SJCRH30 (cell line): ENCODE measurements at places on chromosomes 2 and 18. TPM values are rescaled to one million over a fixed set of nuclear protein-coding genes. Genes with fewer than 3 reads are reported as not detected.

DNA sequence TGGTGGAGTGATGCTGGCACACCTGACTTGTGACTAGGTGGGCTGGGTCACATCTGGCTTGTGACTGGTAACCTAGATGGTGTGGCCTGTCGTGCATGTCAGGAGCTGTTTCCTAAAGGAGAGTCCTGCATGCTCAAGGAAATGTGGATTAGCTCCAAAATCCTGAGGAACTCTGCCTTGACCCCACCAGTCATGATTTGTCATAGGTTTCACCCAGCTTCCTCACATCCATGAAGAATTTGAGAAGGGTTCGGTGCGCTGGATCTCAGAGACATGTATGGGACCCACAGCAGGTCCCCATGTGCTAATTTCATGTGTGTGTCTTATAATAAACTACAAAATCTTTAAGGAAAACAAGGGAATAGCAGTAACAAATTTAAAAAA lies 107.2 kb downstream of the COL6A3 start:
- H3K4me1 ChIP-seq, result peaks cover 9% of the 10 kb centered on the region
- H3K27ac ChIP-seq, result no peak overlapping the region
- no peak overlapping the region for H3K4me3 ChIP-seq
- no peaks in the 10 kb centered on the region for H3K27me3 ChIP-seq

DNA sequence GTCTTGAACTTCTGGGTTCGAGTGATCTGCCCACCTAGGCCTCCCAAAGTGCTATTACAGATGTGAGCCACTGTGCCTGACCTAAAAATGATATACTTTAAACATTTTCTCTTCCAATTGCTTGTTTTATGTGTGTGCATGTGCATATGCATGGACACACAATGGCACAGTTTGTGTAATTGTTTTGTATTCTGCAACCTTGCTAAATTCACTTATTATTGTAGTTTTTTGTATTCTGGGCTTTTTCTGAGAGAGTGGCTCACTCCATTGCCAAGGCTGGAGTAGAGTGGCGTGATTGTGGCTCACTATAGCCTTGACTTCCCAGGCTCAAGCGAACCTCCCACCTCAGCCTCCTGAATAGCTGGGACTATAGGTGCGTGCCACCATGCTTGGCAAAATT lies 8.1 kb downstream of the HAT1 start:
- H3K27me3 ChIP-seq, result no peaks in the 10 kb centered on the region
- H3K36me3 ChIP-seq, result peaks cover 57% of the 10 kb centered on the region
- no peak for DNase-seq
- H3K27ac ChIP-seq, result no peak overlapping the region

The ERICH2 gene
- total RNA-seq, result 0.68 and 2.1 TPM in 2 replicates

DNA sequence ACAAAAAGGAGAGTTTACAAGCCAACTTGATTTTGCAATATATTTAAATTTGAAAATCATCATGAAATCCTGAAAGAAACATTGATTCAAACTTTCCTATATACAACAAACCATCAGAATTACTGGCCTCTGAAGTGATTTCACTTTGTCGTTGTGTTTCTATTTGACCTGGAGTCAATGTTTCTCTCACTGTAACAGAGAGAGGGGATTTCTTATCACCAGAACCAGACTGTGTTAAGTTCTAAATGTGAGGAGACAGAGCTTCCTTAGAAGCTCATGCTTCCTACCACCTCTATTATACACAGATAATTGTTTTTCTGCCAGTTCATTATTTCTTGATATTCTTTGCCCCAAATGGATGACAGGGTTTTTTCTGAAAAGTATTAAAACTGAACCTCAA lies 245.0 kb upstream of the RND3 start:
- H3K4me3 ChIP-seq, result no peak overlapping the region
- H3K27me3 ChIP-seq, result no peaks in the 10 kb centered on the region
- H3K4me1 ChIP-seq, result no peaks in the 10 kb centered on the region
- no peak for DNase-seq

DNA sequence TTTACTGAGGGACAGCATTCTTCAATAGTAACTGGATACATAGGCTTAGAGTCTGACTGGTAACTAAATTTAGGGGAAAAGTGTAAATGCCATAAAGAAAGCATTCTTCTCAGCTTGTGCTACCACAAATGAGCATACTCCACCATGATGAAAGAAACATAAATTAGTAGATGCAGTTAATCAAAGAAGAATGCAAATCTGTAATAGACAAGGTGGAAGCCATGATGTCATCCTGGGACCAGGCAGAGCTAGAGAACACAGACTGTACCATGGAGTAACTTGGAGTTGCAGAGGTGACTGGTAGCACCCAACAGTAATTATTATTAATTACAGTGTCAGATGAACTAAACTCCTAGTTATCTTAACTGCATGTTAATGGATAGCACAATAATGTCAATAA lies 51.7 kb downstream of the RBKS start:
- no peaks in the 10 kb centered on the region for H3K36me3 ChIP-seq
- H3K4me1 ChIP-seq, result no peaks in the 10 kb centered on the region
- DNase-seq, result no peak
- H3K4me3 ChIP-seq, result no peak overlapping the region

DNA sequence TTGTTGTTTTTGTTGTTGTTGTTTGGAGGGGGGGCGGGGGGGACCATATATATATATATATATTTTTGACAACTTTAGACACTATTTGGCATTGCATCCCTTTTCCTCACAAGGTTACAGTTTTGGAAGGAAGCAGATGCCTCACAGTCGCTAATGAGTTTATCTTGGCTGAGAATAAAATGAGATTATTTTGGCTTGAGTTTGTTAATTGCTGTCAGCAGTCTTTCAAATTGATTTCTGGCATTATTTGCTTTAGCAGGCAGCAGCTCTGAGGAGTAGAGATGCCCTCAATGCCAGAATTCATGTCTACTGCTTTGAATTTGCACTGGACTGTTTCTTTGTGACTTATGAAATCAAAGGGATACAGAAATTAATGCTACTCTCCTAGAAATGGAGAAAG lies 595.2 kb upstream of the HNMT start:
- H3K4me1 ChIP-seq, result no peaks in the 10 kb centered on the region
- H3K27me3 ChIP-seq, result no peaks in the 10 kb centered on the region
- H3K4me3 ChIP-seq, result no peak overlapping the region
- no peak for DNase-seq

GRCh38 chr2:43227830-43228281 lies 1.4 kb upstream of the ZFP36L2 start:
- peaks cover 15% of the 10 kb centered on the region for H3K36me3 ChIP-seq
- no peak for DNase-seq
- H3K4me1 ChIP-seq, result peaks cover under 1% of the 10 kb centered on the region; the same call in 1 of the 2 replicates
- H3K27me3 ChIP-seq, result no peaks in the 10 kb centered on the region
- H3K27ac ChIP-seq, result peak overlapping the region; percentile 87; the same call in 1 of the 2 replicates
- peak overlapping the region; percentile 93 for H3K4me3 ChIP-seq
